ENCODE measurements at places on chromosomes 3 and 15. TPM values are rescaled to one million over a fixed set of nuclear protein-coding genes. Genes with fewer than 3 reads are reported as not detected.

- H3K4me3 ChIP-seq: no peak overlapping the region
- H3K27me3 ChIP-seq: peaks cover 14% of the 10 kb centered on the region
- H3K27ac ChIP-seq: no peak overlapping the region
- no peaks in the 10 kb centered on the region for H3K36me3 ChIP-seq
Observed at GRCh38 chr15:82679626-82680199, 30.0 kb downstream of the AP3B2 start.

The RASGRP1 gene
- total RNA-seq: 0.50 TPM

The ZIC4 gene
- total RNA-seq: not detected

GRCh38 chr15:59885832-59886231 lies 118.3 kb upstream of the FOXB1 start:
- no peak overlapping the region for H3K4me3 ChIP-seq
- no peak overlapping the region for H3K27ac ChIP-seq
- H3K27me3 ChIP-seq: peaks cover 7% of the 10 kb centered on the region
- H3K4me1 ChIP-seq: no peaks in the 10 kb centered on the region

GRCh38 chr3:9765865-9766264 lies 3.9 kb downstream of the CAMK1 start:
- H3K36me3 ChIP-seq: no peaks in the 10 kb centered on the region
- no peak for DNase-seq
- H3K4me3 ChIP-seq: no peak overlapping the region
- H3K27ac ChIP-seq: no peak overlapping the region
- H3K27me3 ChIP-seq: no peaks in the 10 kb centered on the region
- H3K4me1 ChIP-seq: peaks cover 7% of the 10 kb centered on the region
